ENCODE measurements at places on chromosomes 7 and 10.

GRCh38 chr7:98613601-98614425 lies 3.3 kb upstream of the NPTX2 start:
- DNase-seq = no peak

GRCh38 chr10:131964298-131964697 lies 17.4 kb downstream of the BNIP3 start:
- no peak for DNase-seq

DNA sequence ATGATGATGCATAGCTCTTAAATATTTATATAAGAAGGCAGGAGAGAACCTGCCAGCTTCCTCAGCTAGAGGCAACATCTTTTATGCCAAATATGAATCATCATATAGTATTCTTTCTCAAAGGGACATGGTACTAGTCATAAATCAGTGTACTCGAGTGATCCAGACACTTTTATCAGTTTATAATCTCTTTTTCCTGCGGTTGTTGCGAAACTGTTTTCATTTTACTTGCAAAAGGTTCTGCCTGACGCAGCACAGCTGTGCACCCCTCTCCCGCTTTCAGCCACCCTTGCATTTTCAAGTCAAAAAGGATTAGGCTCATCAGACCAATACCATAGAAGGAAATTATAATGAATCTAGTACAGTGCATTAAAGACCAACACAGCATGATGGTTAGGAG lies 332.3 kb upstream of the PRKCQ start:
- DNase-seq = no peak

DNA sequence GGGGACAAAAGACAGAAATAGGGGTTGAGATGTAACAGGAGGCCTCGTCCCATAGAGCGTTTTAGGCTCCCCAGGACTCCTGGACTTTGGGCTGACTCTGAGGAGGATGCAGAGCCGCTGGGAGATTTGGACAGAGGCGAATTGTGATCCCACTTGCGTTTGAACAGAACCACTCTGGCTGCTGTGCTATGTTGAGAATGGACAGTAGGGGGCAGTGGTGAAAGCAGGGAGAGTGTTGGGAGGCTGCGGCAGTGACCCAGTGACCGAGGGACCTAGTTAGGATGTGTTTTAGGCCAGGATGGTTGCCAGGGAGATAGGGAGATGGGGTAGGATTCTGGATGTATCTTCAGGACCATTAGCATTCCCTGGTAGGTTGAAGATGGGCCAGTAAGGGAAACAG lies 271.6 kb downstream of the CCDC3 start:
- no peak for DNase-seq

DNA sequence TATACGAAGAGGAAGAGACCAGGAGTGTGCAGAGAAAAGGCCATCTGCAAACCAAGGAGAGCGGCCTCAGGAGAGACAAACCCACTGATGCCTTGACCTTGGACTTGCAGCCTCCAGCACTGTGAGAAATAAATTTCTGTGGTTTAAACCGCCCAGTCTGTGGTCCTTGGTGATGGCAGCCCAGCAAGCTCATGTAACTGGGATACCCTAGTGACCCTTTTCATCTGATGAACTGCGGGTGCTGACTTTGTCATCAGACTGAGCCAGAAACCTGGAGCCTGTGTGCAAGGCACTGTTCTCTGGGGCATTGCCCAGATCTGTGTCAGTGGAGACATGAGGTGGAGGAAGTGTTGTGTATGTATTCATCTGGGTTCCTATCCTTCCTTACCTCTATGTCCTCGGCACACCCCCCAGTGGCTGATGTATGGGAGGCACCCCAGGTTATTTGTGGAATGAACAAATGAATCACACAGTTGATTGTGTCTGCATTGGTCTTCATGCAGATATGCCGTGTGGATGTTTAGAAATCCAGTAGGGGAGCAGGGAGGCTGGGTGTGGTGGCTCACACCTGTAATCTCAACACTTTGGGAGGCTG lies 64.5 kb upstream of the BTBD16 start:
- no peak for DNase-seq

DNA sequence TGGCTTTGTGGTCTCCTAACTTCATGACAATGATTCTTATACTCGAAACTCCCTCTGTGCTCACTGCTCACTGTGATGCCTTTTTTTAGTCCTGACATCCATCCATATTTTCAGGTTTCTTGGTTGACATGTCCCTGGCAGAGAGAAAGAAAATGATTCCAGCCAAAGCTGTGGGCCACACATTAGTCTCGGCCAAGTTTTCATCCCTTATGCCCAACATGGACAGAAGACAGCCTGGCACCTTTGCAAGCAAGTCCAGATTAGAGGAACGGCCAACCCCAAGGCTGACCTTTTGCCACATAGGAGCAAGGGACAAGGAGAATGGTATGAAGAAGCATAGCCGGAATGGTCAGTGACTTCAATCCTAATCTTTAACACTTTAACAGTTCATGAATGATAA lies 8.7 kb upstream of the OPALIN start:
- no peak for DNase-seq

- DNase-seq = no peak
Measured at GRCh38 chr7:92528958-92529264, 316 bp downstream of the RBM48 start.

DNA sequence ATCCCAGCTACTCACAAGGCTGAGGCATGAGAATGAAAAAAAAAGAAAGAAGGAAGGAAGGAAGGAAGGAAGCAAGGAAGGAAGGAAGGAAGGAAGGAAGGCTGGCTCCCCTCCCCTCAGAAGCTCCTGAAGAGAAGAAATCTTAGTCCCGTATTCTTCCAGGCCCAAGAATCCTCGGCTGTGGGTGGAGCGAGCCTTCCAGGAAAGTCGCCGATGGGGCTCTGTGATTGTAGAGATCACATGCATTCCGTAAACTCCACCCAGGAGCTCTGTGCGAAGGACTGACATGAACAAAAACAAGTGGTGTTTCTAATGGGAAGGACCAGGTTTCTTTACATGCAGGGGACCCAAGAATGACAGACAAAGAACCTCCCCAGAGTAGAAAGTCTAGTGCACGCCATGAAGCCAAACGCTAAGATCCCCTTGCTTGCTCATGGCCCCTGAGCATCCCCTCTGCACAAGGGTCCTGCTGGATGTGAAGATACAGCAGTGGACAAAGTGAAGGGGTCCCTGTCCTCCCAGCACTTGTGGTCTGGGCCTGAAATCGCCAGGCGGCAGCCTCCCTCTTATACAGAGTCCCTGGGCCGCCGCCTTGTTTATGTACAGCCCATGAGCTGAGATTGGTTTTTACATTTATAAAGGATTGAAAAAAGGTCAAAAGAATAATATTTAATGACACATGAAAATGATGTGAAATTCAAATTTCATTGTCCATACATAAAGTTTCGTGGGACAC lies 25.2 kb downstream of the CNPY1 start:
- DNase-seq = no peak

DNA sequence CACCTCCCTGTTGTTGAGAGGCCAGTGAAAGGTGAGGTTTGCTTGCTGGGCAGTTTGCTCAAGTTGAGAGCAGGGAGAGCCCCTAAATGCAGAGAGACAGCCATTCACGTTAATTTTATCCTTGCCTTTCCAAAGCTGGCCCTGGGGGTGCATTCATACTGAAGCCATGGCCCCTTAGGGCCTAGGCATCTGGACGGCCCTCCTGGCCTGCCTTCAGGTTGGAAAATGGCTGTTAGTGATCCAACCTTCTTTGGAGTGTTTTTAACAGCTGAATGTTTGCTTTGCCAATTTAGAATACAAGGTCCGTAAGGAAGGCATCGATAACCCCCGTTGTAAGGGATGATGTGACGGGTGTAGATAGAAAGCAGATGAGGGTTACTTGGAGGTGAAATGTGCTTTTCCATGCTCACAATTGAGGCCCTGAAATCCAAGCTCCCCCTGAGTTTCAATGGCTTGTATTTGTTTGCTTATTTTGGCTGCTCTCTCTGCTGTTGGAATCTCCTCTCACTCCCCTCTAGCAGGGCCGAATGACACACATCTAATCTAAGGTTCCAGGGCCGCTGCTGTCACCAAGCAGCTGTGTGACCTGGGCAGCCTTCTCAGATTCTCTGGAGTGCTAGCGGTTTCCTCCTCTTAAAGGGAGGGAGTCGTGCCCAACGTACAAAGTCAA lies 171.6 kb upstream of the MKI67 start:
- no peak for DNase-seq

DNA sequence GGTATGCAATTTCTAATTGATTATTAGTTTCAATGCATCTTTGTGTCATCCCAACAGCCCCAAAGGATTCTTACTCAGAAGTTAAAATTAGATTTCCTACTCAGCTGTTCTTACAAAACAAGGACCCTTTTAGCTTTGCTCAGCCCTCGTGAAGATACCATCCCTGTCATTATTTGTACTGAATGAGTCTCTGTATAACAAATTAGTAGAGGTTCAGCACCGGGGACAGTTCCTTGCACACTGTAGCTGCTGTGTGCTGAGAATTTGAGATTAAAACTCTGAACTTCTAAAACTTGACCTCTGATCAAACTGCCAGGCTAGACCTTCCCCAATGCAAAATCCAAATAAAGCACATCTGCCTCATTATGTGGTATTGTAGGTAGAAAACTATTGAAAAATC lies 299.1 kb downstream of the LHFPL3 start:
- no peak for DNase-seq

GRCh38 chr10:59358576-59358975 lies 3.8 kb downstream of the FAM13C start:
- DNase-seq = no peak

DNA sequence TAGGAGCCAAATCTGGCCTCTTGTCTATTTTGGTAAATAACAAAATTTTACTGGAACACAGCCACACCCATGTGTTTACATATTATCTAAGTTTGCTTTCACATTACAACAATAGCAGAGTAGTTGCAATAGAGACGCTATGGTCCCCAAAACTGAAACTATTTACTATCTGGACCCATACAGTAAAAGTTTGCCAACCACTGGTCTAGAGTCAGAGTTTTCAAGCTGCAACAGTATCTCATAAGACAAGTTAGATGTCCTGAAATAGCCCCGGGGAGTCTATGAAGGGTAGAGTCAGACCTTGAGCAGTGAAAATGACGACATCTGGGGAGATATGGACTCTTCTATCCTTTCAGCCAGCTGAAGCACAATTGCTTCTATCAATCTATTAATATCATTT lies 74.2 kb downstream of the CTNNA3 start:
- no peak for DNase-seq

DNA sequence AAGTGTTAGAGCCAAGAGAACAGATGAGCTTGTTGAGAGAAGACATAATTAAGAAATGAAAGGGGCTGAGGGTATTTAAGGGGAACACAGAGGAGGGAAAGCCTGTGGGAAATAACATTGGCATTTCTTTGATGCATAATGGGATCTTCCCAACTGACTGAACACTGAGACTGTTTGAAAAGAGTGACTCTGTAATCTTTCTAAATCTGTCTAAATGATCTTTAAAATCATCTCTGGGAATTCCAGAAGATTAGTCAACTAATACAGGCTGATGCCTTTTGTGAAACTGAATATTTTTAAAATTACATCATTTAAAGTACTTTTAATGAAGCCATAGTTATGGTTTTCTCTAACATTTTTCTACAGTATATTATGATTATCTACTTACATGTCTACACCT lies 17.4 kb upstream of the SLC35G1 start:
- no peak for DNase-seq

Measured in stimulated activated CD8-positive, alpha-beta memory T cell treated with anti-CD3 and anti-CD28 coated beads, Interleukin-4, amount 100 ng/mL, for 1 hour (primary cell).